Colonic mucosa (tissue), 4 donors: ENCODE measurements at places on chromosomes 4 and X. TPM values are rescaled to one million over a fixed set of nuclear protein-coding genes. Genes with fewer than 3 reads are reported as not detected.

DNA sequence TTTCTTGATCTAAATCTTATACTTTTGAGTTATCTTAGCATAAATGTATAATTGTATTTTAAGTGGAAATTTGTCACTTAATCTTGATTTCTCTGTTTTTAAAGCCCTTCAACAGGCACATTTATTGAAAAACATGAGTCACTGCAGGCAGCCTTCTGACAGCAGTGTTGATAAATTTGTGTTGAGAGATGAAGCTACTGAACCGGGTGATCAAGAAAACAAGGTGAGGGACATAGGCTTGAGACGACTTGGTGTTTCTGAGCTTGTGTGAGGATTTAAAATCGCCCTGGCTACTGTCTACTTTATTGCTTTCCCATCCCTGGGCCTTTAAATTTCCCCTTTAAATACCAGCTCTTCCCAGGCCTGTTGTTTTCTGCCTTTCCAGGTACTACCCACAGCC, 55.7 kb downstream of the HTT start:
- no peaks in the 10 kb centered on the region for H3K36me3 ChIP-seq
- H3K27me3 ChIP-seq, result no peaks in the 10 kb centered on the region
- H3K4me1 ChIP-seq, result no peaks in the 10 kb centered on the region
- DNase-seq, result no peak
- H3K27ac ChIP-seq, result no peak overlapping the region

The ZNF141 gene
- 16.7 TPM for total RNA-seq

DNA sequence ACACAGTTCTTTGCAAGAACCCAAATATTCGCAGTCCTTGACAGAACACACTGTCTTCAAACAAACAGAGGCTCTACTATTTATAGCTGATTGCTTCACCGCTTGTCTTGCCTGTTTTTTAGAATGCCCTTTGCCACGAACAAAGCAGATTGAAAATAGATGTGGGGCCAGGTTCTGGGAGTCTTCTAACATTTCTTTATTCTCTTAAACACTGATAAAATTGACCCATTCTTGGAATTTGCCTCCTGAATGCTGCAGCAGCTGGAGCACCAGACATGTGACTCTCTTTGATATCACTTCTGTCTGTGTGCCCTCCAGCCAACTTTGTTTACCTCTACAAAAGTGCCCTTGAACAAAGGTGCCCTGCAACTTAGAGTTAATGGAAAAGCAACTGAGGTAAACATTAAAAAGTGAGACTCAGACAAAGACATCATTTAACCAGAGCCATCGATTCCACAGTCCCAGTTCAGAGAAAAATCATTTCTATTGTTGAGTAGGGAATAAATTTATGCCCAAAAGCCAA, 64.2 kb upstream of the SPP1 start:
- no peaks in the 10 kb centered on the region for H3K36me3 ChIP-seq
- no peak overlapping the region for H3K27ac ChIP-seq
- no peaks in the 10 kb centered on the region for H3K4me1 ChIP-seq
- H3K4me3 ChIP-seq, result no peak overlapping the region
- DNase-seq, result no peak
- H3K27me3 ChIP-seq, result no peaks in the 10 kb centered on the region

The NUP62CL gene
- total RNA-seq, result 3.7 TPM

The DCHS2 gene
- total RNA-seq, result 1.2 TPM

DNA sequence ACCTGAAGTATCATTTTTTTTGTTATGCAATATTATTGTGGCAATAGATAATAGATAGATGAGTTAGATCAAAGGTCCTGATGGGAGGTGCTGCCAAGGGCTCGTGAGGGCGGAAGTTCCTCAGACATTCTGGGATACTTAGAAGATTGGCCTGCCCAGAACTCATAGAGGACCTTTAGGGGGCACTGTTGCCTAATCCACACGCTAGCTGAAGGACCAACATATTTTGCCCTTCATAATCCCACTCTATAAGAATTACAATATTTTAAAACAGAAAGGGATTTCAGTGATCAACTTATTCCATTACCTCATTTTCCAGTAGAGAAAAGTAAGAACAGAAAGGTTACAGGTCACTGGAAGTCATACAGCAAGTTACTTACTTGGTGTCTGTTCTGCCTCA, 22.9 kb upstream of the COX7B2 start:
- no peaks in the 10 kb centered on the region for H3K4me1 ChIP-seq
- DNase-seq, result peak; percentile 29
- no peaks in the 10 kb centered on the region for H3K36me3 ChIP-seq
- H3K27me3 ChIP-seq, result no peaks in the 10 kb centered on the region
- no peak overlapping the region for H3K27ac ChIP-seq

DNA sequence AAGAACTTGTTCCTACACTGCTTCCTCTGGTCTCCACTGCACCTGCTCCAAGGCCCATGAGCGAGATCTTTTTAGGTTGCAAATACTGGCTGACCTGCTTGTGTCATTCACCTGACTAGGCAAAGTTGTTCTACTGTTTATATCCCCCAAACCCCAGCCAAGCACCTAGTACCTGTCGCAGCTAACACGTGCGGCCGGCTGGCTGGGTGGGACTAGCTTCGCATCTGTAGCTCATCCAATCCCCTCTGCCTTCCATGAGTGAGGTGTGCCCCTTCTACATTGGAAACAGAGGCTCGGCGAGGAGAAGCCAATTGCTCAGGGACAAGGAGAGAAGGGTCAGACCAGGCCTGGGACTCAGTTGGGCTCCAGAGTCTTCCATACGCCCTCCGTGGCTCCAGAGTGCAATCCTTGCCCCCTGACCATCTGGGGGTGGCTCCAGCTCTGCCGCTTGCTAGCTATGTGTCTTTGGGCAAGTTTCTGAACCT, 86.5 kb downstream of the WFS1 start:
- H3K4me3 ChIP-seq, result no peak overlapping the region
- no peaks in the 10 kb centered on the region for H3K36me3 ChIP-seq
- no peaks in the 10 kb centered on the region for H3K4me1 ChIP-seq
- no peak for DNase-seq
- no peak overlapping the region for H3K27ac ChIP-seq
